Renal cortical epithelial cell (primary cell): ENCODE measurements at places on chromosomes 7 and 10. TPM values are rescaled to one million over a fixed set of nuclear protein-coding genes. Genes with fewer than 3 reads are reported as not detected.

GRCh38 chr7:112654322-112655216, 135.6 kb downstream of the TMEM168 start:
- DNase-seq = peak; percentile 17

- DNase-seq = no peak
Measured at GRCh38 chr7:154627646-154628290, 375.2 kb downstream of the PAXIP1 start.

- no peak for DNase-seq
Measured at GRCh38 chr7:28818996-28819395, 139.1 kb downstream of the TRIL start.

DNA sequence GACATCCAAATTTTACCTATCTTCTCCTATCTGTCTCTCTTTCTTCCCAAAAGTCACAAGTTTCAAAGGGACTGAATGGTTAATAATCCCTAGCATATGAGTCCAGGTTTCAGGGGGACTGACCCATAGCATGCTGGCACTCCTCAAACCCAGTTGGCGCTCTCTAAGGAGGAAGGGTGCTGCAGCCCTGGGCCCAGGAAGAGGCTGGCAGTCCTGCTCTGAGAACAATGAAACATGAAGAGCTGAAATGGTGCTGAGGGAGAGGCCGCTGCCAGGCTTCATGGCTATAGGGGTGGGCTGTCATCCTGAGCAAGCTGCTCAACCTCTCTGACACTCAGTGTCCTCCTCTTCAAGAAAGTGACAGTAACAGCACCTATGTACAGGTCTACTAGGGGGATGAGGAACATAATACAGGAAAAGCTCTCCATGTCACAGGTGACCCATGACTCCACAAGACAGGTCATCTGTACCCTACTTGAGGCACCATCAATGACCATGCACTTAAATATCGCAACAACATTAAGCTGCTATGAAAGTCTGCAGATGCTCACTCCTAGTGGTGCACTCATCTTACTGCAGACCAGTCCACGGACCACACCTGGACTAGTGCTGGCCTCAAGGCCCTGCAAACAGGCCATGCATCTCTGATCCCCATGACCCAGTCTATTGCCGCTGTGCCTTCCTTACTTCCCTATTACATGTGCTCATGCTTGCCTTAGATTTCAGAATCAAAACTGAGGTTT, 17.0 kb downstream of the COBL start:
- DNase-seq = no peak

SLC29A3 gene
- total RNA-seq = 0.87 and 3.4 TPM in 2 replicates
